ENCODE measurements at places on chromosomes 13 and 19.

DNA sequence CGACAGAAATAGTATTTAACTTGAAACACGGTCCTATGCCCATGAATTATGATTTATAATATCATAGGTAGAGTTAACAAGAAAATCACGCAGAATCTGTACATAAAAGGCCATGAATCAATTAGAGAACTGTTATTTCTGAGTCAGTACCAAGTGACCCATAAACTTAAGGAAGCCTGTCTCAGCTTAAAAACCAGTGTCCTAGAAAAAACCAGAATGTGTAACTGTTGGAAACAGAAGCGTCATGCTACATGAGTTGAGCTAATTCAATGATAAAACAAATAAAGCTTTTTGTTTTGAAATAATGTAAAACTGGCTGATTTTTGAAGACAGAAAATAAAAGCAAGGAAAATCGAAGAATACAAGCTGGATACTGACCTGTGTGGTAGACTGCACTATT lies 34.8 kb upstream of the SGCG start:
- no peak for DNase-seq
- H3K36me3 ChIP-seq: peaks cover 6% of the 10 kb centered on the region
- no peaks in the 10 kb centered on the region for H3K27me3 ChIP-seq
- H3K4me3 ChIP-seq: no peak overlapping the region
- no peaks in the 10 kb centered on the region for H3K4me1 ChIP-seq

DNA sequence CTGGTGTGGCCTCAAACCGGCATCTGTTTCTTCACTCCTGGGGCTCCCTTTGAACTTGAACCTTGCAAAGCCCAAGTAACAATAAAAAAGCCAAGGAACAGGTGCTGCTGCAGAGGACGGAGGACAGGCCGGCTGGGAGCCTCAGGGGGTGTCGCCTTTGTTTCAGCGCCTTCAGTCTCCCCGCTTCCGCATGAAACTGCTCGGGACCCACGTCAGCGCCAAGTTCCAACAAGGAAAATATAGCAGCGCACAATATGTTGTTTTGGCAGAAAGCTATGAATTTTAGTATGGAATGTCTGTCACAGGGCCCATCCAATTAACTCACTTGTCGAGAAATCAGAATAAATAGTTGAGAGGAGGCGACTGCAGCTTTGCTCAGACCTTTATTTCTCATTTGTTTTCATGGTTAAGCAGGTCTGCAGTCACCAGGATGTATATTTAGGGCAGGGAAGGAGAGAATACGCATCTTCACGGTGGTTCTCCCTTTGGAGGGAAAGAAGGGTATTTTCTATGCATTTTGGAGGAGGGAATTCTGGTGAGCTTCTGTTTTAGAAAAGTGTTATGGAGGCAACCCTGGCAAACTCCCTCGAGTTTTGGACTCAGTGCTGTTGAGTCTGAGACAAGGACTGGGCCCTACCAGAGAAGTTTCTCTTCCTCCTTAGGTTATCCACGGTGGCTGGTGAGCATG lies 34.3 kb upstream of the MEDAG start:
- DNase-seq: no peak
- H3K27me3 ChIP-seq: no peaks in the 10 kb centered on the region
- no peaks in the 10 kb centered on the region for H3K36me3 ChIP-seq
- H3K4me3 ChIP-seq: no peak overlapping the region
- no peaks in the 10 kb centered on the region for H3K4me1 ChIP-seq

DNA sequence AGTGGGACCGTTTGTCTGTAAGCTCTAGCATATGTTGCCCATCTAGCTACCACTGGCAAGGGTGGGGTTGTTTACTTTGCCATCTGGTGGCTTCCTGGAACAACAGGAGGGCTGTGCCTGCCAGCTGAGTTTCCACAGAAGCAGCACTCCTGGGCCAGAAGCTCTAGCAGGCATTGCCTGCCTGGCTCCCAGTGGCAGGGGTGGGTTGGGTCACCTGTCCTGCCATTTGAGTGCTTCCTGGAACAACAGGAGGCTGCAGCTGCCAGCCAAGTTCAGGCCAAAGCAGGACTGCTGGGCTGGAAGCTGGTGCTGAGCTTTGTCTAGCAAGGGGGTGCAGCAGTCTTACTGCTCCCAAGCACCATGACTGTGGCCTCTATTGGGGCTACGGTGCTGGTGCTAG lies 239.7 kb downstream of the MTUS2 start:
- H3K4me1 ChIP-seq: no peaks in the 10 kb centered on the region
- no peak overlapping the region for H3K27ac ChIP-seq
- no peaks in the 10 kb centered on the region for H3K36me3 ChIP-seq

GRCh38 chr19:17307876-17308377 lies 1.4 kb upstream of the DDA1 start:
- H3K27ac ChIP-seq: no peak overlapping the region
- no peaks in the 10 kb centered on the region for H3K27me3 ChIP-seq
- DNase-seq: no peak
- H3K36me3 ChIP-seq: peaks cover 7% of the 10 kb centered on the region
- H3K4me1 ChIP-seq: peaks cover 3% of the 10 kb centered on the region

DNA sequence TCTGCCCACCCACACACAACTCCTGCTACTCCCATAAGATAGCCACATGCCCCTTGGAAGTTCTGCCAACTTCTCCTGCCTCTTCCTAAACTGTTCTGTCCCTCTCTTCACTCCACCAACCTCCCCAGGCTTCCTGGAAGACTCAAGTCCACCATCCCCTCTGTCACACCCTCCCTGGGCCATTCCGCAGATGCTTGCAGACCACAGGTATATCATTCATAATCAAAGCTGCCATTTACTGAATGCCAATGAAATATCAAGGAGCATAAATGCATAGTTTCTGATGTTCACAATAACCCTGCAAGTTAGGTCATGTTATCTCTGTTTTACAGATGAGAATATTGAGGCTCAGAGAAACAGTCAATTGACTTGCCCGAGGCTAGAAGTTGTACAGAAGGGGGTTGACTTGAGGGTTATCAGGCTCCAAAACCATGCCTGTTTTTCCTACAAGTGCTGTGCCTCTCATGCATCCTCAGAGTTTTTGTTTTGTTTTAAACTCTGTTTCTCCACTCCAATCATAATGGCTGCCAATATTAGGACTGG lies 135.6 kb downstream of the SLC7A1 start:
- no peak for DNase-seq
- no peaks in the 10 kb centered on the region for H3K36me3 ChIP-seq
- no peak overlapping the region for H3K4me3 ChIP-seq
- no peak overlapping the region for H3K27ac ChIP-seq

- H3K4me3 ChIP-seq: no peak overlapping the region
- peaks cover 2% of the 10 kb centered on the region for H3K36me3 ChIP-seq
- no peaks in the 10 kb centered on the region for H3K27me3 ChIP-seq
- DNase-seq: peak; percentile 64
Observed at GRCh38 chr19:55481148-55481793, 3.7 kb upstream of the NAT14 start.

- no peak overlapping the region for H3K4me3 ChIP-seq
- H3K36me3 ChIP-seq: peaks cover 21% of the 10 kb centered on the region
- H3K27ac ChIP-seq: no peak overlapping the region
- no peak for DNase-seq
- H3K27me3 ChIP-seq: no peaks in the 10 kb centered on the region
- H3K4me1 ChIP-seq: peaks cover 2% of the 10 kb centered on the region
Observed at GRCh38 chr19:38185562-38185961, 38.5 kb downstream of the DPF1 start.

GRCh38 chr19:31258211-31259052 lies 90.8 kb downstream of the TSHZ3 start:
- no peaks in the 10 kb centered on the region for H3K36me3 ChIP-seq
- H3K4me3 ChIP-seq: no peak overlapping the region
- no peak for DNase-seq

- H3K27me3 ChIP-seq: no peaks in the 10 kb centered on the region
- H3K27ac ChIP-seq: no peak overlapping the region
- no peak overlapping the region for H3K4me3 ChIP-seq
- no peaks in the 10 kb centered on the region for H3K36me3 ChIP-seq
Observed at GRCh38 chr13:43309311-43309710, 285.9 kb downstream of the DNAJC15 start.

GRCh38 chr13:113907635-113908617 lies 44.0 kb upstream of the GAS6 start:
- H3K36me3 ChIP-seq: no peaks in the 10 kb centered on the region
- no peaks in the 10 kb centered on the region for H3K27me3 ChIP-seq
- no peak overlapping the region for H3K4me3 ChIP-seq
- no peak overlapping the region for H3K27ac ChIP-seq

GRCh38 chr19:17687141-17687856 lies 855 bp downstream of the UNC13A start:
- no peak overlapping the region for H3K27ac ChIP-seq
- no peaks in the 10 kb centered on the region for H3K27me3 ChIP-seq
- peak overlapping the region; percentile 88 for H3K4me3 ChIP-seq
- no peaks in the 10 kb centered on the region for H3K36me3 ChIP-seq
- peak; percentile 60 for DNase-seq

DNA sequence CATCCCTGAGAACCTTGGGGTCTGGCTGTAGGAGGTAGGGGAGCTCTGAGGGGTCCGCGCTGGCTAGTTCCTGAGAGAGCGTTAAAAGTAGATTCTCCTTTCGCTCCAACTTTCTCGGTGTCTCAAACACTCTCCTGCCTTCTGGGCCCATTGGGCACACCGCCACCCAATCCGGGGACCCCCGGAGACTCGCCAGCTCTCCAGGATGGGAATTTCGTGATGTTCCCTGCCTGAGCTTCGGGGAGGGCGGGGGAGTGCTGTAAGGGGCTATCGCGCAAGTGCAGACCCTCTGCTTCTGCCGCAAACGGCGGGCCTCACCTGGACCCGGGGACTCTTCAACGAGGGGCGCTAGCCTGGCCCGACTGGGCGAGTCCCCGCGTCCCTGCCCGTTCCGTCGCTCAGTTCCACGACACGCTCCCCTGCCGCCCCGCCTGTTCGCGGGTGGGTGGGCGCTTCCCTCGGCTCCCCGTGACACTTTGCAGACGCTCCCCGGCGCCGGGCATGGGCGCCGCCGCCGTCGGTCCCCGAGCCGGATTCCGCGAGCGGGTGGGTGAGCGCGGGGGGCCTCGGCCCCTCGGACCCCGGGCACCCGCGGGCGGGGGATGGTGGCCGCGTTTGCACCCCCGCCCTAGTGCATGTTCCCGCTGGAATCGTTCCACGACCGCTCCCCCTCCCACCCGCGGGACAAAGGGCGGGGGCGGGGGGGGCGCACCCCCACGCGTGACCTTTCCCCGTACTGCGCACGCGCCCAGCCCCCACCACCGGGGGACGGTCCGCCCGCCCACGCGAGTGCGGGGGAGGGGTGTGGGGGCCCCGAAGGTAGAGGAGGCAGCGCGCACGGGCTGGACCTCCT lies at the start of gene CCDC106:
Gene CCDC106, plus strand, starts transcription at position 481 of the 853 bp plus-strand sequence. CDS start 835 bp downstream, outside the sequence.
- H3K27me3 ChIP-seq: no peaks in the 10 kb centered on the region
- H3K4me1 ChIP-seq: no peaks in the 10 kb centered on the region
- H3K36me3 ChIP-seq: peaks cover 46% of the 10 kb centered on the region
- no peak within 1 kb of the TSS for H3K27ac ChIP-seq

DNA sequence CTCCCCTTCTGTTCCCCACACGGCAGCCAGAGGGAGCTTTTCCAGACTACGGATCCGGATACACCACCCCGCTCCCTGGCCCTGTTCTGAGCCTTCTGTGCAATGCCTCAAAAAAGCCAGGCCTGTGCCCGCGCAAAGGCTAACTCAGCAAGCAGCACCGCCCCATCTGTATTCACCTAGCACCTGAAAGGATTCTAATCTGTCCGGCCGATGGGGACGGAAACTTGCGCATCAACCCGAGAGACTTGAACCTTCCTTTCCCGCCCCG lies 589 bp downstream of the ZBTB45 start:
- DNase-seq: peak; percentile 80
- H3K27me3 ChIP-seq: no peaks in the 10 kb centered on the region
- peak overlapping the region; percentile 96 for H3K4me3 ChIP-seq
- peaks cover 13% of the 10 kb centered on the region for H3K36me3 ChIP-seq
- H3K4me1 ChIP-seq: no peaks in the 10 kb centered on the region

DNA sequence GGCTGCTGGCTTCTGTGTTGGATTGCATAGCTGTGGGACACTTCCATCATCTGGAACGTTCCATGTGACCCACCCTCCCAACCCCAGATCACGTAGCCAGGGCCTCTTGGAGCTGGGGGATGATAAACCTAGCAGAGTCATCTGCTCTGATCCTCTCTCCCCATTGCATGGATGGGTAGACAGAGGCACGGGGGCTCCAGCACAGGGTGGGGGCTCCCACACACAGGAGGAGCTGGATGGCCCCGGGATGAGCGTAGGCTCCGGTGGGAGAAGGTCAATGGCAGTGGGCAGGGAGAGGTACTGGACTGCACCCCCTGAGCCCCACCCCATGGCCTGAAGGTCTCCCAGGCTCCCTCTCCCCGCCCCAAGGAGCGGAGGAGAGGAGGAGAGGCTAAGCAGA lies 25.4 kb downstream of the ATP8B3 start:
- H3K27me3 ChIP-seq: no peaks in the 10 kb centered on the region
- no peak for DNase-seq
- no peaks in the 10 kb centered on the region for H3K36me3 ChIP-seq
- no peak overlapping the region for H3K4me3 ChIP-seq

GRCh38 chr19:18170714-18171255 lies 2.8 kb upstream of the IFI30 start:
- H3K36me3 ChIP-seq: peaks cover 17% of the 10 kb centered on the region
- H3K27ac ChIP-seq: no peak overlapping the region
- DNase-seq: no peak

GRCh38 chr19:1833540-1833939 lies 14.7 kb downstream of the REXO1 start:
- no peaks in the 10 kb centered on the region for H3K4me1 ChIP-seq
- no peak overlapping the region for H3K4me3 ChIP-seq
- peaks cover 12% of the 10 kb centered on the region for H3K36me3 ChIP-seq

DNA sequence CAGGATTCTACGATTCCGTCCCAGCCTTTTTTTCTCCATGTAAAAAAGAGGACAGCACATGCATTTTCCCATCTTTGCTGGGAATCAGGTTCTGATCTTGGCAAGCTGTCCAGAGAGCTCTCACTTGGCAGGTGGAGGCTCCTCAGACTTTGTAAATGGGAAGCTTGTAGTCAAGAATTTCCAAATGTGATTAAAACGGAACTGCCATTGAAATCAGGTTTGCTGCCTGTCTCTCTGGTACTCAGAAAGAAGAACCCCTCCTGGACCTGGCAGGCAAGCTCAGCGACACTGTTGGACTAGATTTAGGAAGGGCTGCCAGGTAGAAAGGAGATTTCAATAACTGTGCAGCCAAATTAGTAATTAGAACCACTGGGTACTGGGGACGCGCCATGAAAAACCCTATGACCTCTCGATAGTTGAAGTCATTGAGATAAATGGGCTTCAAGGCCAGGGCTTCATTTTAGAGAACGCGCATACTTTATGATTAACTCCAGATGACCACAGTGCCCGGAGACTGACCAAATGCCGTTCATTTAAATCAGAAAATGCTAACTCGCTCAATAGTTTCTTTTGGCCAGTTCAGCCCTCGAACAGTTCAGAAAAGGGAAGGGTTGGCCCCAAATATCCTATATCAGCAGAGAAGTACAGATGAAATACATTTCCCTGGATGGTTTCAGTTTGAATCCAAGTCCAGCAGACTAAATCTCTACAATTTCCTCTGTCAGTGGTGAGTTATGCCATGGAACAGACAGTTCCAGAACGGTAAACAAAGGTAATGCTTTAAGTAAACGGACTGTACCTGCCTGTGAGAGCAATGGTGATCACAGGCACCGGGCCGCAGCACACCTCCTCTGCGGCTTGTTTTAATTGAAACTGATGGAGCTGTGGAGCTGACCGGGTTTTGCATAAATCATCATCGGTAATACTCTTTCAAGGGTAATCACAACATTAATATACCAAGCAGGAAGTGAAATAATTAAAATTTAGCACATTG lies 517.4 kb downstream of the RFC3 start:
- DNase-seq: no peak
- no peaks in the 10 kb centered on the region for H3K4me1 ChIP-seq
- no peak overlapping the region for H3K27ac ChIP-seq
- H3K36me3 ChIP-seq: 0 out of 2 replicates have a peak, but pooled peaks cover 7% of the 10 kb centered on the region

Measured in H9 (cell line).